ENCODE measurements at places on chromosomes 16 and 17.

- DNase-seq: no peak
Measured at GRCh38 chr16:27706156-27706865, 156.4 kb downstream of the KATNIP start.

- no peak for DNase-seq
Measured at GRCh38 chr17:9833922-9834321, 8.2 kb downstream of the GLP2R start.

- no peak for DNase-seq
Measured at GRCh38 chr17:33615861-33616260, 322.8 kb upstream of the ASIC2 start.

- no peak for DNase-seq
Measured at GRCh38 chr16:51526621-51527020, 375.6 kb upstream of the SALL1 start.

- DNase-seq: no peak
Measured at GRCh38 chr16:51624080-51624775, 473.2 kb upstream of the SALL1 start.

GRCh38 chr17:65104973-65105372 lies 32.2 kb upstream of the RGS9 start:
- no peak for DNase-seq

DNA sequence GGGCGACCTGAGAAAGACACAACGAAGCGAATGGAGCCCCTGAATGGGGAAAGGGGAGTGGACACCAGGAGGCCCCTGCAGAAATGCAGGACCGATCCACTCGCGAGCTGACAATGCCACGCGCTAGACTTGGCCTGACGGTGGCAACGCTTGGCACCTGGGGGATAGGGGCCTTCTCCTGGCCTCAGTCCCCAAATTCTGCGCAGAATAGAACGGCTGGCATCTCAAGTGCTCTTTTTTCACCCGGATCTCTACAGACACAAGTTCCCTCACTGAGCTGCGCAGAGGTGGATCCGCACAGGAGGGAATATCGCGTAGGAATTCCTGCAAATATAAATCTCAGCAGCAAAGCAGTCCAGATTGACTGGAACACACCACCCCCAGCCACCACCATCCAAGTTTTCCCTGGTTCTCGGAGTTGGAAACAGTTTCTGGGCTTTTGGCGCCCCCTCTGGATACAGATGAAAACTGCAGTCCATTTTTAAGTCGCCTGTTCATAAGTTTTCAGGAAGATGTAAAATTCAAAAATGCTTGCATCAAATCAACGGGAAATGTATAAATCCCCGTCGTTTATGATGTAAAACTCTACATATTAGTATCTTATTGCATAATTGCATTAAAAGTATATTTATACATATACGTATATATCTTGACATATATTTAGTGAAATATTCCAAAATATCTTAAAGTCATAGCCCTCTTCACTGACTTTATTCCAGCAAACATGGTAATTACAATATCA lies 2.3 kb upstream of the SOX9 start:
- peak; percentile 55 for DNase-seq

DNA sequence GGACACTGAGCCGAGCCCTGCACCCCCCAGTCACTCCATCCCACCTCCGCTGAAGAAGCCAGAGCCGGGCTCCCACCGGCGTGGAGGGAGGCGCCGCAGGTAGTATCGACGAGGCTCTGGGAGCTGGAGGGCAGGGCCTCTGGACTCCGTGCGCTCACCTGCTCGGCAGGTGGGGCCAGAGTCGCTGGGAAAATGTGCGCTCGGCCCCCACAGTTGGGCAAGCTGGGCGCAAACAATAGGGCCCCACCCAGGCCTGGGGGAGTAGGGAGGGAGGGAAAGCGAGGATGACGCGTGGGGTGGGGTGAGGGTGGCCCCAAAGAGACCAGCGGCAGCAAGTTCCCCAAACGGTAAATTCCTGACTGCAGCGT lies 668 bp downstream of the JUP start:
- DNase-seq: peak; percentile 30

- DNase-seq: no peak
Measured at GRCh38 chr17:48588528-48588927, 1.5 kb downstream of the HOXB3 start.

DNA sequence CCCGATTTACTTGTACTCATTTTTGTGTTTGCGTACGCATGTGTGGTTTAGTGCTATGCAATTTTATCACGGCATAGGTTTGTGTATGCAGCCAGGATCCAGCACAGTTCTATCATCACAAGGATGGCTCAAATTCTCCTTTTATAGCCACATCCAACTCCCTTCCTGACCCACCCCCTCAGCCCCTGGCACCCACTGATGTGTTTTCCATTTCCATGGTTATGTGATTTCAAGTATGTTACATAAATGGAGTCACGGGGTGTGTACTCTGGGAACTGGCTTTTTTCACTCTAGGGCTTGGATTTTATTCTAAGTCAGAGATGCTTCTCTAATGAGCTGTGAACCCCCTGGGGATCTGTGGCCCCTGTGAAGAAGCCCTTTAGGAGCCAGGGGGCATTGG lies 16.8 kb downstream of the IL4R start:
- peak; percentile 27 for DNase-seq

- DNase-seq: no peak
Measured at GRCh38 chr16:25317732-25318316, 60.2 kb upstream of the ZKSCAN2 start.

- no peak for DNase-seq
Measured at GRCh38 chr17:83155128-83156121, 76.0 kb downstream of the METRNL start.

DNA sequence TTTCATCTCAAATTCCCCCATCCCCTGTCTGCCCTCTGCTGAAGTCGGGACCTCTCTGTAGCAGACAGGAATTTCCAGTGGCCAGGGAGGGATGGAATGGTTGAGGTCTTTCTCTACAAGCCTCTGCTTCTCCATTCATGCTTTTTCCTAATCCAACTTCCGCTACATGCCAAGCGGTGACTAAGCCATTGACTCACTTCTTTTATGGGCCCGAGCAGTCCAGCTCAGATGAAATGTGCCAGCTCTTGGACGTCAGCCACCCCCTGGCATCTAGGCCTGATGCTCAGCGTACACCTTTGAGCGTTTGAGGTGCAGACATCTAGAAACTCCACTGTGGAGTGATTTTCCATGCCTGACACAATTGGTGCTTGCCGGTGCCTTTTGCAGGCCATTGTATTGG lies 40.7 kb upstream of the GPR139 start:
- no peak for DNase-seq

DNA sequence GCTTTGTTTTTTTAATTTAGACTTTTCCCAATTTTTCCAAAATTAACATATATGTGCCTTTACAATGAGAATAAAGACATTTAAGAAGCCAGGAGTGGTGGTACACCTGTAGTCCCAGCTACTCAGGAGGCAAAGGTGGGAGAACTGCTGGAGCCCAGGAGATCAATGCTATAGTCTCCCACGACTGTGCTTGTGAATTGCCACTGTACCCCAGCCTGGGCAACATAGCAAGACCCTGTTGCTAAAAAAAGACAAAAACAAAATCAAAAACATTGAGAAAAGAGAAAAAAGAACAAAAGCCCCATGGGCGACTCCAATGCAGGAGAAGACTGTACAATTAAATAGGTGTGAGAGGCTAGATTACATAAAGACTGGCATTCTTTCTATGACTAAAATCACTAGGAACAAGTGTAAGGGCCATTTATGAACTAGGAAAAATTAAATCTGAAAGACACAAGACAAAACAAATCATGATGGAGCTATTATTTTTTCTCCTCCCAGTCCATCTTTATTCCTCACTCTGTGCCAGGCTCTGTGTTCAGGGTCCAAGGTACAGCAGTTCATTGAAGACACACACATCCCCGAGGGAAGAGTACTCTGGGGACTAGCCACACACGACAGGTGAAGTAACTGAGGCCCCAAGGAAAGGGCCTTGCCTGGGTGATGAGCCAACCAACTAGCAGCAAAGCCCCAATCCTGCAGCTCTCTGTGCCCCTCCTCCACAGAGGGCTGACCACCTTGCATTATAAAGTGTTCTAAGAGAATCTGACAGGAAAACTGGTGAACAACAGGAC lies 79.8 kb downstream of the CREBBP start:
- DNase-seq: no peak

DNA sequence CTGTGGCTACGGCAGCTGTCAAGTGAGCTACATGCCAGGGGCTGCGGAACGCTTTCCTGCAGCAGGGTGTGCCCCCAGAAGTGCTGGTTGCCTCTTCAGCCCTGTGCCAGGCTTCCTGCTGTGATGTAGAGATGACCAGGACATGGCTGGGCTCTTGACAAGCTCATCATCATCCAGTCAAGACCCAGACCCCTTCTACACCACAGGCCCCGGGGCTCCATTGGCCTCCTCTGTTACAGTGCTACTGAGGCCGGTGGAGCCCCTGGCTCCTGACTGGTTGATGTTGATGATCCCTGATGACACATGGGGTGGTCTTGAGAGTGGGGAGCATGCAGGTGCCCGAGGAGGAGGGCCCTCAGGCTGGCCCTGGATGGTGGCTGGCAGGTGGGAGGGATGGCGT lies 50.1 kb downstream of the B9D1 start:
- DNase-seq: no peak

DNA sequence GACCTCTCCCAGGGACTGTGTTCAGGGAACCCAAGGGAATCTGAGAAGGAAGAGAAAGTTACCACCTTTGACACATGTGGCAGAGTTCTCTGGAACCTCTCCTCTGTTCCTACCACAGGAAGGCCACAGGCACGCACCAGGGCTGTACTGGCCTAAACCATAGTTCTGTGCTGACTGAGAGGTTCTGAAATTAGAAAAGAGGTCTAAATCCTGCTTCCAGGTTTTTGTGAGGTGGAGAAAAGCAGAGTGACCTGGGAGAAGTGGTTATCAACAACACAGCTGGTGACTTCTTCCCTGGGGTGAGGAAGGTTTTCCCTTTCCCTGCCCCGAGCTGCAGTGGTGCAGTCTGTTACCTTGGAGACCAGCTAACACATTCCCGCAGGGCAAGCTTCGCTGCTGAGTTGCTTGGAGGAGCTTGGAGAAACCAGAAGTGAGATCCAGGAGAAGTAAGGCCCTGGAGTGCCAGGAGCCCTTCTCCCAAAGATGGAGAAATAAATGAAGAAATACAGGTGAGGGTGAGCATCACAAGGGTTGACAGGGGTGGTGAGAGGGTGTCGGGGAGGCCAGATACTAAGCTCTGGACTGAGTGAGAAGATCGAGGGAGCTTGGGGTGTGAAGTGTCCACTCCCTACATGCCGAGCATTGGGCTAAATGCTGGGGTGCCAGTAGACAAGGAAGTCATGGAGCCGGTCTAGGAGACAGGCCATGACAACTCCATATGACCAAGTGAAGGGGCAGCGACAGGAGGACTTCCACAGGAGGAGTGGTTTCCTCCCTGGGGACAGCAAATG lies at the start of gene VWA3A:
VWA3A (plus strand) TSS at position 399 of the 791 bp plus-strand sequence; CDS start at position 496, 97 bp downstream.
- peak; percentile 8 for DNase-seq

DNA sequence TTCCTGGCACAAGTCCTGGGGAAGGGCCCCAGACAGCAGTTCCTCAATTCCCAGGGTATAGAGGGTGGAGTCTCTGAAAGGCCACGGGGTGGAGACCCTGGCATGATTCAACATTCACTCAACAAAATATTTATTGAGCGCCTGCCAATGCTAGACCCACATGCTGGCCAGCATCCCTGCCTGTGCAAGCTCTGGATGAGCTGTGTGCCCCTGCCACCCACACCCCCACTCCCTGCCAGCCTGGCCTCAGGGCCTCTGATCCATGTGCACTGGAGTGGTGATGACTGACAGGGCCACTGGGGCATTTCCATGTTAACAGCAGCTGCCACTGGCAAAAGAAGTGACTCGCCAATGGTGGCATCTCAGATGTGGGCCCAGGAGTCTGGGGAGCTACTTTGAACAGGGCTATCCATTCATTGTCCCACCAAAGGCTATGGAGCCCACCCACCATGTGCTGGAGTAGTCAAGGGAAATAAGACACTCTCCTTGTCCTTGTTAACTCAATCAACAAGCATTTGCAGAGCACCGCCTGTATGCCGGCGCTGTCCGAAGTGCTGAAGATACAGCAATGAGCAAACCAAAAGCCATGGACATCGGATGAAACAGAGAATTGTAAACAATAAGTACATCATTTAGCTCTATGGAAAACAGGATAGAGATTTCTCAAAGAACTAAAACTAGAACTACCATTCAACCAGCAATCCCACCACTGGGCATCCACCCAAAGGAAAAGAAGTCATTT lies 3.0 kb upstream of the PRSS22 start:
- DNase-seq: no peak

- DNase-seq: peak; percentile 85
Measured at GRCh38 chr17:1154704-1155103, 25.1 kb downstream of the ABR start.
